ENCODE measurements at places on chromosomes 4 and X.

DNA sequence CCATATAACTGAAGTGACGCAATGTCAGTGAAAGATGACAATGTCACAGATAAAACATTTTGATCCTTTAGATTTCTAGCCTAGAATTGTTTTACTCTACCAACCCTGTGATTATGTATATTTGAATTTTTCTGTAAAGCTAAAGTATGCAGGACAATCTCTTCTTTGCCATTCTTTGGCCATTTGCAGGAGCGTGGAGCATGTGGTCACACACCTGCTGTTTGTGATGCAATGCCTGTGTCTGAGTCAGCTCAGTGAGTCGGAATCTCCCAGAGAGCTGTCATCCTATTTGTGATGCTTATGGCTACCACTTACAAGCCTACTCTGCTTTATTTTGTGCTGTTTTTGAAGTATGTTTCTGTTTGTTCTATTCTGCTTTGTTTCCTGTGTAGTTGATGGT is 214.5 kb downstream of the NAF1 start:
- DNase-seq: no peak

GRCh38 chr4:183758061-183758757 is 99.1 kb downstream of the TRAPPC11 start:
- no peak for DNase-seq

GRCh38 chr4:155676430-155676825 is 9.8 kb downstream of the GUCY1A1 start:
- no peak for DNase-seq

GRCh38 chr4:83606898-83607297 is 71.0 kb downstream of the GPAT3 start:
- DNase-seq: no peak

- DNase-seq: no peak
These were observed at the start of gene NKX1-1 for GRCh38 chr4:1406394-1406980. TSS of gene NKX1-1 (minus strand) at chr4:1406442. CDS start at chr4:1406442, 0 bp downstream.

DNA sequence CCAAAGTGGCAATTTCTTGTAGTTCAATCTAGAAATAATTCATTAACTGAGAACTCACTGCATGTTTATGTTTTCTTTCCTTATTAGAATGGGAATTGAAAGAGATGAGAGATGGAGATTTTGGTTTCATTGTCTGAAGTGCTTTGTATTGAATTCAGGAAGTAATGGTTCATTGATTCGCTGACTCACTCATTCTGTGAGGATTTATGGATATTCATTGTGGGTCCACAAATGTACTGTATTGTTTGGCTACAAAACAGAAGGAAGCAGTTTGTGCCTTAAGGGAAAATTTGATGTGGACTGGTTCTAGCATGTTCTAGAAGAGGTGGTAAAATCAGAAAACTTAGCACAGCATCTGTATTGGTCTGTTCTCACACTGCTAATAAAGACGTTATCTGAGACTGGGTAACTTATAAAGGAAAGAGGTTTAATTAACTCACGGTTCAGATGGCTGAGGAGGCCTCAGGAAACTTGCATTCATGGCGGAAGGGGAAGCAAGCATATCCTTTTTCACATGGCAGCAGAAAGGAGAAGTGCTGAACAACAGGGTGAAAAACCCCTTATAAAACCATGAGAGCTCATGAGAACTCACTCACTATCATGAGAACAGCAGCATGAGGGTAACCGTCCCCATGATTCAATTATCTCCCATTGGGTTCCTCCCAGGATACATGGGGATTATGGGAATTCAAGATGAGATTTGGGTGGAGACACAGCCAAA is 132.3 kb upstream of the VCX3A start:
- DNase-seq: no peak

DNA sequence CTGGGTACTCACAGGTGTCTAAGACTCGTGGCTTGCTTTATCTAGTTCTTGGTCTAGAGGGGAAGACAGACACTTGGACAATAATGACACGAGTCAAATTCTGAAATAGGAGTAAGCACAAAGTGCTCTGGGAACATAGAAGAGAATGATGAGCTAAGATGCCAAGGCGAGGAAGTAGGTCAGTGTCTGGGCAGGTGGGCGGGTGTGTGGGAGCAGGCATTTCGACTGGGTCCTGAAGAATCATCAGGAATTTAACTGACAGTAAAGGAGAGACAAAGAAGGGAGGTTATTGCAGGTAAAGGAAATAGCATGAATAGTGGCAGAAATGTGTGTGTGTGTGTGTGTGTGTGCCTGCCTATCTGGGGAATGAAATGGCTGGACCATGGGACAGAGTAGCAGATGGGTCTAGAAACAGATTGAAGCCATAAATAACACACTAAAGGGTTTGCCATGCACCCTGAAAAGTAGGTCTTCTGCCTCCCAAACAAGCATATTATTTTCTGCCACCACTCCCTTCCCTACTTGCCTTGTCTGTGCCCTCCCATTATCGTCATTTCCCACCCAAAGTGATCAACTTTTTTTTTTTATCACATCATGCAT is 58.4 kb upstream of the SLC25A43 start:
- no peak for DNase-seq

DNA sequence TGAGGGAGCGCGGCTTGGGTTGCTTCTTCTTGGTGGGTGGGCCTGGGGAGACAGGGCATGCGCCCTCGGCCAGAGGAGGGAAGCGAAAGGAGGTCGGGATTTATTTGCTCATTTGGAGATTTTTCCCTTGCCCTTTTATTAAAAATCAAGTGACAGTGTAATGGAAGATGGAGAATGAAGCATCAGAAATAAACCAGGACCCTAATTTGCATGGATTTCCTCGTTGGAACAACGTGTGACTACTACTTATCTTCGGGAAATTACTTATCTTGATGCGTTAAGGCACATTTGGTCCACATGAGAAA is 709 bp upstream of the CLOCK start:
- no peak for DNase-seq

DNA sequence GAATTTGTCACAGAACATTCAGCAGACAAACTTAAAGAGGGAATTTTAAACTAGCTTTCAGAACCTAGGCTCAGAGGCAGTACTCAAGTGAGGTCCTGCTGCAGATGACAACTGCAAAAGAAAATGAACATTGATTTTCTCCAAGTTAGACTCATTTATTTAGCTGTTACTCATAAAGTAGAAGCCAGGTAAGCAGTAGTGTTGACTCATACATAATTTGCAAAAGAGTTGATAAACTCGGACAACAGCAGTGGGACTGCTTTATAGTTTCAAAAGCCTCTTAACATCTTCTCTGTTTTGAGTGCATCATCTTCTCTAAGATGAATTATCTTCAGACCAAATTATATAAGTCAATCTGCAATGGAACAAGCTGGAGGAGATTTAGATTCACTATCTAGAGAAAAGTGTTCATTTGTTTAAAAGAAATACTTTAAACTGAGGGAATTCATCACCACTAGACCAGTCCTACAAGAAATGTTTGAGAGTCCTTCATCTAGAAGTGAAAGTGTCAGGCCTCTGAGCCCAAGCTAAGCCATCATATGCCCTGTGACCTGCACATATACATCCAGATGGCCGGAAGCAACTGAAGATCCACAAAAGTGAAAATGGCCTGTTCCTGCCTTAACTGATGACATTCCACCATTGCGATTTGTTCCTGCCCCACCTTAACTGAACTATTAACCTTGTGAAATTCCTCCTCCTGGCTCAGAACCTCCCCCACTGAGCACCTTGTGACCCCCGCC is 49.5 kb downstream of the COQ2 start:
- DNase-seq: no peak
